CD8-positive, alpha-beta memory T cell (primary cell): ENCODE measurements at places on chromosomes 2 and 18.

DNA sequence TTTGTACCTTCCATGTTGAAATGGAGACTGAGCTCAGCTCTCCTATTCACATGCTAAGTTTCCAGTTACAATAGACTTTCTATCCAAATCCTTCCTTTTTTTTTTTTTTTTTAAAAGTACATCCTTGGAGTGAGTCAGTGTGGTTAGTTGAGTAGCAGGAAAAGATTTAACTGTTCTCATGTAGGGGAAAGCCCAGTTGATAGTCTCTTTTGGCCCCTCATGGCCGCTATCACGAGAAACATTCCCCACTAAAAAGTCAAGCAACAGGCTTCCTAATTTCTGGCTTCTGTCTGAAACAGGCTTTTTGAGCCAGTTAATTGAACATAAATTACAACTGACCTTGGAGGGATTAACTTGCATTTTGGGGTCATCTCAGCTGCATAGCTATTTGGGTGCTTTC is 161.3 kb downstream of the MEIS1 start:
- DNase-seq: no peak

DNA sequence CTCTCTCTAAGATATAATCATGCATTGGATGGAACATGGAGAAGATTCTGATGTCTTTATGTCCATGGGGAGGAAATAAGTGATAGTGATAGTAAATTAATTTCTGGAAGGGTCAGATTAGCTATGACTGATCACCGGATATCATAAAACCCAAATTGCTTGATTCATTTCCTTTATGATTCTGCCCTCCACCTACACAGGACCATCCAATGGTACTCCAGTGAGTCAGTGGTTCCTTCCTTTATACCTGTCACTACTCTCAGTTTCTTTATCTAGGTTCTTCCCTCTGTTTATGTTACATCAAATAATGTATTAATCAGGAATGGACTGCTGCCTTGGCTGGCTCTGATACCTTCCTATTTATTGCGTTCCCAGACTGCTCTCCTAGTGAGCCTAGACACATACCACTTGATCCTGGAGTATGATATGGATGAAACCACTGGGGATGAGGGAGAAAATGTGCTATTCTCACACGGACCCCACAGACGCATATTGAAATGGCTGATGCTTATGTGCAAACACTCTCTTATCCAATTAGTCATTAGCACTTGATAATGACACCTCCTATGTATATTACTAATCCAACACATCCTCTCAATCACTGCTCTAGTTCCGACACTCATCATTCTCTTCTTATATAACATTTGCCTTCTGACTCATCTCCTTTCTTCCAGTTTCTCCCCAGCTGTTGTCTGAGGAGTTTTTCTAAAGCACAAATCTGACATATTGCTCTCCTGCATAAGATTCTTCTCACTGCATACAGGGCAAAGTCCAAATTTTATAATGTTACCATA is 315.6 kb downstream of the INSIG2 start:
- DNase-seq: no peak

DNA sequence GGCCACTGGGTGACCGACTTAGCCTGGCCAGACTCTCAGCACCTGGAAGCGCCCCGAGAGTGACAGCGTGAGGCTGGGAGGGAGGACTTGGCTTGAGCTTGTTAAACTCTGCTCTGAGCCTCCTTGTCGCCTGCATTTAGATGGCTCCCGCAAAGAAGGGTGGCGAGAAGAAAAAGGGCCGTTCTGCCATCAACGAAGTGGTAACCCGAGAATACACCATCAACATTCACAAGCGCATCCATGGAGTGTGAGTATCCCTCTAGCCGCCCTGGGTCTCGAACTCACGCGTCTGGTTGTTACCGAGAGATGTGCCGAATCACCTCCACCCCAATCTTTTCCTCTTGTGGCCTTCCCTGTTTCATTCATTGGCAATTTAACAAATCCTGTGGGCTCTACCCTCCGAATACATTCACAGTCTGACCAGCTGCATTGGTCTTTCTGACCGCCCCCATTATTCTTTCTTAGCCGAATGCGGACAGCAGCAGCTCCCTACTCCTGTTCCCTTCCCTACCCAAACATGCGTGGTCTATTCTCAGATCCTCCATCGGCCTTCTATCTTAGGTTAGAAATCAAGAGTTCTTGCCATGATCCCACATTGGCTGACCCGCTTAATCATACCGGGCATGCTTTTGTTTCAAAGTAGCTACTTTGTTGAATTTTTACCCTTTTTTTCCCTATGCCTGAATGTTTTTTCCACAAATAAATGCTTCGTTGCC is 631 bp downstream of the RPL31 start:
- DNase-seq: no peak

DNA sequence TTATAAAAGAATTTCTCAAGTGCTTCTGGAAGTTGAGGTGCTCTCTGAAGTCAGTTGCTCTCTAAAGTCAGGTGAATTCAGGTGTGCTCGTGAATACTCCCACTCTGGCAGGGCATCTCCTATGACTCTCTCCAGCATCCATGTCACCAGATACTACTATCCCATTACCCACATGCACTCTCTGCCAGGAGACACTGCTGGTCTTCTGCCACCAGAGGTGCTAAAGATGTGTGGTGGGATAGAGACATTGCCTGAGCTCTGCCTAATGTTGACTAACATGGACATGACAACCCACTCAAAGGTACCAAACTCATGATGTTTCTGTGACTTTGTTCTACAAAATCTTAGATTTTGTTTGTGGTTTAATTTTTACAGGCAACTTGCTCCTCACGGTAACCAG is 106.4 kb upstream of the HNRNPA3 start:
- DNase-seq: no peak

DNA sequence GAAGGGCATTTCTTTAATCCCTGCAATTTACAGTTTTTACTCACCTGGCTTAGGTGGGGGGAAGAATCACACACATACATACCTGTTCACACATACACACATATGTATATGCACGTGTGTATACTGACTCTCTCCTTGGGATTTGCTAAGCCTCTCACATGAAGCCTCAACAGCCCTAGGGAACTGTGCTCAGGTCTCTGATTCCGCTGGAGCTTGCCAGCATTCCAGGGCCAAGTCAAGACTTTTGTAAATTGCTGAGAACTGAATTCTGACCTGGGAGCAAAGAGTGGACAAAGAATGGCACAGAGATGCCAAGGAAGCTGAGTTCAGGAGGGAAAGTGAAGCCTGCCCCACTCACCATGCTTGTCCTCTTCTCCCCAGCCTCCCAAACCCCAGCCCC is 177.3 kb downstream of the TMEM247 start:
- no peak for DNase-seq

DNA sequence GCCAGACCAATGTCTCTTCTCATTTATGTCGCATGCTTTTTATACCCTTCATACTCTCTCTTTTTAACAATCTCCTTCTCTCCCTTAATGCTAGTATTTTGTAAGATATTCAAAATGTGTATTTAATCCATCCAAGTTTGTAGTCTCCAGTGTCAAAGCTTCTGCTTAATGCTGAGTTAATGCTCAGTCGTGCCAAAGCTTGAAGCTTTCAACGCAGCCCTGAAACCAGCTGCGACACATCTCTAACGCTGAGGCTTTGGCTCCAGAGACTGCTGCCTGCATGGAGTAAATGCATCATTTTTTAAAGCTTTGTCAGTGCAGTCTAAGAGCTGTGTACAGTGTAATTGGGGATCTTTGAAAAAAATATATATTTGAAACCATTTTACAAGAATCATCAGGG is 2108.8 kb upstream of the PIK3C3 start:
- no peak for DNase-seq

- DNase-seq: no peak
These were observed 289.4 kb upstream of the PXDN start for GRCh38 chr2:2033691-2034090.

- no peak for DNase-seq
These were observed 117.0 kb downstream of the AP1S3 start for GRCh38 chr2:223720367-223720766.

GRCh38 chr2:23542230-23542789 is 157.3 kb downstream of the KLHL29 start:
- DNase-seq: no peak

- peak; percentile 17 for DNase-seq
These were observed 357.3 kb downstream of the ZEB2 start for GRCh38 chr2:144162652-144163051.

GRCh38 chr2:127658641-127659407 is 12.9 kb downstream of the GPR17 start:
- DNase-seq: no peak

DNA sequence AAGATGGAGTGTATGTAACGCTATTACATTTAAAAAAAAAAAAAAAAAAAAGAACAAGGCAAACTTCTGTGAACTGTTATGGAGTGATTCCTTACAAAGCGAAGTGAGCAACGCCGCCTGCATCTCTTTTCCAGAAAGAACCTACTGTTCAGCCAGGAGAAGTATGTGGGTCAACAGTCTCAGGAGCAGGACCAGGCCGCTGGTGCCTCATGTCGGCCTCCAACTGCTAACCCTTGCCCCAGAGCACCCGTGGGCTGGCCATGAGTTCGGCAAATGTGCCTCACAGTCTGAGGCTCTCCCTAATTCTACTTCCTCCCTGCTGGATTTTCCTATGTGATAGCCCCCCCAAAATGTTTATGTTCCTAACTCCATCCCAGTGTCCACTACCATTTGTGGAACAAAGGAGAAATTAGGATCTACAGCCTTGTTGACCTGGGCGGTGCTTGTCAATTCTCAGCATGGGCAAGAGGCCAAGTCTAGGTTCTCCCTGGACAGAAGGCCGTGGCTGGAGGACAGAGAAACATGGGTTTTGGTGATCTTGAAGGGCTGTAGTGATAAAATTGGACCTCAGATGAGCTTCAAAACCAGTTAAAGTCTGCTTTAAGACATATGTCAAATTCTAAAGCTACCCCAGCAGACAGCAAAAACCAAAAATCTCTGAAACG is 15.9 kb downstream of the FAM168B start:
- no peak for DNase-seq

- DNase-seq: no peak
These were observed 329.9 kb upstream of the RAB12 start for GRCh38 chr18:8279346-8279745.

- DNase-seq: no peak
These were observed 97.5 kb downstream of the TMEM247 start for GRCh38 chr2:46576875-46577274.

GRCh38 chr18:63374540-63374939 is 7.5 kb upstream of the KDSR start:
- no peak for DNase-seq

- DNase-seq: no peak
These were observed 17.3 kb downstream of the PTPN18 start for GRCh38 chr2:130372833-130373807.

DNA sequence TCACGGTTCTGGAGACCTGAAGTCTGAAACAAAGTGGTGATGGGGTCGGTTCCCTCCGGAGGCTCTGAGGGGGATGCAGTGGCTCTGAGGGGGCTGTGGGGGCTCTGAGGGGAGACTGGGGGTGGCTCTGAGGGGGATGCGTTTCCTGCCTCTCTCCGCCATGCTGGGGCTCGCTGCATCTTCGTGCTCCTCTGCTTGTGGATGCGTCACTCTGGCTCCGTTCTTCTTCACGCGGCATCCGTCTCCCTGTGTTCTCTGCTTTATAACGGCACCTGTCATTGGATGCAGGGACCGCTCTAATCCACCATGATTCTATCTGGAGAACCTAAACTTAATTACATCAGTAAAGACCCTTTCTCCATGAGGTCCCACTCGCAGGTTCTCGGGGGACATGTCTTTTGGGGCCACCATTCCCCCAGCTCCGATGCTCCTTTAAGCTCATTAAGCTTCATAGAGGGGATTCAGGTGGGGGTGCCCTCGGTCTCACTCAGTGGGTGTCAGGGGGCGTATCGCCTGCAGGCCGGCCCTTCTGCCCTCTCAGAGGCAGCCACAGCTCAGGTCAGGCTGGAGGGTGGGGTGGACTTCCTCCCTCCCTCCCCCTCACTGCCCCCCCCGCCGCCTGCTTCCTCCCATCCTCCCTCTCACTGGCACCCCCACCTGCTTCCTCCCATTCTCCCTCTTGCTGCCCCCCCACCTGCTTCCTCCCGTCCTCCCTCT is 18.4 kb downstream of the RTP5 start:
- peak; percentile 28 for DNase-seq

GRCh38 chr2:11342551-11343367 is 1.7 kb downstream of the ROCK2 start:
- no peak for DNase-seq

GRCh38 chr2:52659546-52659945 is 1108.1 kb upstream of the CHAC2 start:
- DNase-seq: no peak

DNA sequence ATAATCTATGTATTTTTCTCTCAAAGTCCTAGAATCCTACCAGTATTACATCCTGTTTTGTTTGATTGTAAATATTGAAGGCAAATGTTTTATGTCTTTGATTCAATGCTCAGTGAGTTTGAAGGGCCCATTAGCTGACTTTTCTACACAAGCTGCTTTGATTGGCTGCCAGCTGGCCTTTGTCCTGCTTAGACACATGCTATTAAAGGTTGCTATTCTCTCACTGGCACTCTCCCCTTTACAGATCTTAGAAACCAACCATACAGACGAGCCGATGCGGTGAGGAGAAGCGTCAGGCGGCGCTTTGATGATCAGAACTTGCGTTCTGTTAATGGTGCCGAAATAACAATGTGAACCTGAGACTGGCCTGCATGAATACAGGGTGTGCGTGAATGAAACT is 69.7 kb downstream of the PRPF40A start:
- no peak for DNase-seq

DNA sequence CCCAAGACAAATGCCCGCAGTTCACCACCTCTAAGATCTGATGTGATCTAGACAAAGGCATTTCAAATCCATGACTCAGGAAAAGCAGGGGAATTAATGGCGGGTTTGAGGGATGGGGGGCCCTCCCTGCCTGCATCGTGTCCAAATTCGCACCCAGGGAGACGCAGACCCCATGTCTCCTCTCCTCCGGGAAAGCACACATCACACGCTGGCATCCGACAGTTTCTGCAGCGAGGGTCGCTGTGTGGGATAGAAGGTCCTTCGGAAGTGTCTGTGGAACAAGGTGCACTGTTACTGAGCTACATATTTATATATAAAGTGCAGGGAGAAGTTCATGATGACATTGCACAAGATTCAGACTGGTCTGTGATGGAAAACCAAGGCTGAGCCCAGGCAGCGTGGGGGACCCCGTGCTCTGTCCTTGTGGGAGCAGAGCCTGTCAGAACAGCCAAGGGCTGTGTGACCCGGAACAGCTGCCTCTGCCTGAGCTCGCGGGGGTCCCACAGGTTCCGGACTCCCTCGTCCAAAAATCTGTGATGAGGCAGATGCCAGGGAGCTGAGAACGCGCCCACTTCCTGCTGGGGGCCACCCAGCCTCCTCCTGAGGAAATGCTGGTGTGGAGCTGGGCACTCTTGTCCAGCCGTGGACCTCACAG is 82.3 kb upstream of the CTDP1 start:
- DNase-seq: no peak

DNA sequence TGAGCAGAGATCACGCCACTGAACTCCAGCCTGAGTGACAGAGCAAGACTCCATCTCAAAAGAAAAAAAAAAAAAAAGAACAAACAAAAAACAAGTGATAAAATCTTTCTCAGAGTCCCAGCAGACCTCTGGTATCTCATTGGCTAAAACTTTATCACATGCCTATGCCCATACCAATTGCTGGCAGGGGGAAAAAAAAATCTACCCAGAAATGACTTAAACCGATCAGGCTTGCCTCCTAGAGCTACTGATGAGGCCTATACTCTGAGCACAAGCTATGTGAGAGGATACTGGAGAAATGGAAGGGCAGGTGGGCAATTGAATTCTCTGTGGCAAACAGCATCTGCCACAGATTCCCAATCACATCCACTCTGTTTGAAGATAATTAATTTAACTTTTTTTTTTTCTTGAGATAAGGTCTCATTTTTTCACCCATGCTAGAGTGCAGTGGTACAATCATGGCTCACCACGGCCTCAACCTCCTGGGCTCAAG is 49.0 kb downstream of the FBXO36 start:
- no peak for DNase-seq
